Activated naive CD4-positive, alpha-beta T cell (primary cell): ENCODE measurements at places on chromosomes 3 and 15.

DNA sequence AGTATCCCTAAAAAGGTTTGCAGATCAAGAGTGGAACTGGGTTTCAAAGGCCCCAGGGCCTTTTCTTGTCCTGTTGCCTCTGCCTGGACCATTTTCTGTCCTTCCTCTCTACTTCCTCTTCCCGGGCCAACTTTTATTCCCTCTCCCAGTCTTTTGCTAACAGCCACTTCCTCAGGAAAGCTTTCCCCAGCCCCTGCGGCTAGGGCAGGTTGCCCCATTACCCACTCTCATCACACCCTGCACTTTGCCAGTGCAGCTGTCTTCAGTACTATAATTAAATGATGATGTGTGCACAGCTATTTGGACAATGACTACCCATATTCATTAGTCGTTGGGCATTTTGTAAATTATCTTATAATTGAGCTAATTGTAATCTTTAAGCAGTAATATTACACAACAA is 150.5 kb upstream of the THBS1 start:
- DNase-seq, result no peak

DNA sequence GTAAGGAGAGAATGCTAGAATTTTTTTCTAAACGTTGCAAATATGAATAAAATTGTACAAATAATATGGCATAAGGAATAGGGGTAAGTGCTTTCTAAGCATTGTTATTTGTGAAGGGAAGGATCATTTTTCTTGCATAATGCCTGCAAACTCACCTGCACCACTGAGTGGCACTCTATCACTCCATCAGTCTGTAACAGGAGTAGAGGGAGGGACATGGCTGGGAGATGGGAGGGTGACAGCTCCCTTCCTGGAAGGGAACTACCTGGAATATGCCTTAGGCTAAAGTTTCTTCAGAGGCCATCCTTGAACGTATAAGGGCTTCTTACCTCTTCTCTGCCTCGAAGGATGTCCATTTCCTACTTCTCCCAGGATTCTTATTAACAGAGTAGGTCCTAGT is 3.0 kb downstream of the NAALADL2 start:
- no peak for DNase-seq

GRCh38 chr3:170542704-170543103 is 43.2 kb downstream of the SLC7A14 start:
- no peak for DNase-seq

GRCh38 chr3:9730657-9731205 is 804 bp upstream of the BRPF1 start:
- no peak for DNase-seq

DNA sequence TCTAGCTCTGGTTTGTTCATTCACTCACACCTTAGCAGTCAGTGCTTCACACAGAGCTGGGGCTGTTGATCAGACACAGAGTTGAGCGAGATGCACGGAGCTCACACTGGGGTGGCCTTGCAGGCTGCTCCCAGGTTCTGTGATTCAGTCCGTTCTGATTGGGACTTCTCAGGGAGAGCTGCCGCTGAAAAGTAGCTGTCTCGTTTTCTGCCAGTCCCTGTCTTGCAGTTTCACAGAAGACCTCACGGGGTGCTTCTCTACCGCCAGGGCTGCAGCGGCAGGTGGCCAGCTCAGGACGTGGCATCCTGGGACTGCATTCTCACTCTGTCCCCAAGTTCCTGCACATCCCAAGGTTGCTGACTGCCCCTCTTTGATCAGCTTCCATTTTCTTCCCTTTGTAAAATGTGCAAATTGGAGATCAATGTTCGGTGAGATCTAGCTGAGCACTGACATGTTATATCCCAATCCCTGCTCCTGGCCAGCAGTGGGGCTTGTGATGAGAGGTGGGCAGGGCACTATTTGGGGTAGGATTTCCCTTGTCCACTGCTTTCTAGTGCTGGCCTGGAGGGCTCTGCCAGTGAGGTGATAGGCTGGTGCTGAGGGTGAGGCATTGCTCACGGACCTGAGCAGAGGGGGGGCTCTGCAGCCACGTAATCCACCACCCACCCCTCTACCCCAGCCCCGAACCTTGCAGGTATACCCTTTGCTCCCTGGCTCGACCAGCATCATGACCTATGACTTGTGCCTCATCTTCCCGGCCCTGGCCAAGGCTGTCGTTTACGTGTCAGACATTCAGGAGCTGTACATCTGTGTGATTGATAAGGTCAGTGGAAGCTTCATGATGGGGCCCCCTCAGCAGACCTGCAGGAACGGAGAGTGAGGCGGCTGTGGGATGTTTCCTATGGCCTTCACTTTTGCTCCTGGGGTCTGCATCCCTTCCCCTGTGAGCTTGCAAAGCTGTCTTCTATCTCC is 5.3 kb upstream of the TXNRD3 start:
- no peak for DNase-seq
